WTC11 (cell line): ENCODE measurements at places on chromosomes 16 and 17.

- DNase-seq: no peak
Observed at GRCh38 chr16:57084996-57085395, 7.4 kb upstream of the CPNE2 start.

DNA sequence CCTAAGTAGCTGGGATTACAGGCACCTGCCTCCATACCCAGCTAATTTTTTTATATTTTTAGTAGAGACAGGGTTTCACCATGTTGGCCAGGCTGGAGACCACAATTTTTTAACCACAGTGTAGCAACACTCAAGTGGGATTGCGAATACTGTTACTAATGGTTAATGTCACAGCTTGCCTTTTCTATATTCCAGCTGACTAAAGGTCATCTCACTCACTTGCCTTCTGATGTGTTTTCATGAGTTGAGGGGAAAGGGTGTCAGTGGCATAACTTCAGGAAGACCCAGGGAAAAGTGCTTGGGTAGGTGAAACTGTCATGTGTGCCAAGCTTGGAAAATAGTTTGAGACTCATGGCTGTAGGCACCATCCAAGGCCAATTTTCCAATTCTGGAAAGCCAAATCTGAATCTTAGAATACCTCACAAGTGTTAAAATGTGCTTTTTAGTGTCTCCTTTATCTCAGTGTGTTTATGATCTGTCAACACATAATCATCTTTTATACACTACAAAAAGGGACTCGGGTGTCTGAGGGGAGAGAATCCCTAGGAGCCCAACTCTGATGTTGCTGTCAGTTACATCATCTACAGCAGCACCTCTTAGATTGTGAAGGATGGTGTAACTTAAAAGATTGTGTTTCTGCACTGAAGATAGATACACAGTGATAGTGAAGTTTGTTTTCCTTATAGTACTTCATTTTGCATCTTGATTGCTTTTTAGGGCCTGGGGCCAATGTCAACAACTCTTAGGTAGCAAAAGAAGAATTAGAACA is 27.1 kb downstream of the OGFOD1 start:
- DNase-seq: no peak

DNA sequence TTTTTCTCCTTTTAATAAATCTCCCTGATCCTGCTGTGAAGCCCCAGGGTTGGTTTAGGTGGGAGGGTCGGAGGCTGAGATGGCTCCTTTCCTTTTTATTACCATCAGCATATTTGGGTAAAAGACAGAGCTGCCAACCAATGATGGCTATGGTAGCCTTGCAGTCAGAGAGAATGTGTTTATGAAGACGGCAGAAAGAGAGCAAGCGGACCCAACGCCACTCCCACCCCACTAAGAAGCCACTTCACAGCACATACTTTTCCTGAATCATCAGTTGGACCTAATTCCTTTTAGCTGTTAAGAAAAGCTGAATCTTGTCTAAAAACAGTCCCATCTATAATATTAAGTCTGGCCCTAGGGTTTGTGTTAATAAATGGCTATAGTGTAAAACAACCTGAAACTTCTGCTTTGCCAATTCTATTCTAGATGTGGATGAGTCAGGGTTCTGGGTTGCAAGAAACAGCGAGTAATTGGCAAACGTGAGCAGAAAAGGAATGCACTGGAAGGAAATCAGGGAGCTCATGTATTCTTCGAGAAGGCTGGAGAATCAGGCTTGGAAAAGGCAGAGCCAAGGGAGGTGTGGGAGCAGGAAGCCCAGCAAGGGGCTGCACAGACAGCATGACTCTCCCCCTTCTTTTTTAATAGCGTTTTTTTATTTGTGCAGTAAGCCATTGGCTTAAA is 34.0 kb upstream of the PRKCA start:
- DNase-seq: no peak

DNA sequence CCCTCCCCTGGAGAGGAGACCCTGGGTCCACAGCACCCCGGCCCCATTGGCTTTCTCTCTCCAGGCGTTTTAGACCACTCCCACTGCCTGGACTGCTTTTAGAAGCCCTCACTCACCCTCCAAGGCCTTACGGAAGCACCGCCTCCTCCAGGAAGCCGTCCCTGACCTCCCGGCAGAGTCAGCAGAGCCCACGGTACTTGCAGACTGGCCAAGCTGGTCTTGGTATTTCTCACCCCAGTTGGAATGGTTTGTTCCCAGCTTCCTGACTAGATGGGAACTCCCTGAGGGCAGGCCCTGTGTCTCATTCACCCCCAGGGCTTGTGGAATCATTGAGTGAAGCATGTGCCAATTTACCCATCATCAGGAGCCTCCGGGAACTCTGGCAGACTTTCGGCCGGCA is 9.2 kb downstream of the SCGB1C2 start:
- no peak for DNase-seq

DNA sequence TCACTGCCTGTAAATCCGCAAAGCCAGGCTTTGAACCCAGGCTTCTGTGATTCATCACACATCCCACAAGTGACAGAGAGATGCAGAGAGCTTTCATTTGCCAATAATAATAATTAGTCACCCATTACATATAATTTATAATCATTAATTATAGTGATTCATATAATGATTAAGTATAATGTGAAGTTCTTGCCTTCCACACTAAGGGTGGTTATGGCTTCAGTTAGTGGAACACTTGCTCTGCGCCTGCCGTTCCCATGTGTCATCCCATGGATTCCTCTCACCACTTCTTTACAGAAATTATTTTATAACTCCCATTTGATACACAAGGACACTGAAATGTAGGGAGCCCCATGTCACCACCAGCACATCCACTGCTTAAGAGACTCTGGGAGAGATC is 39.8 kb upstream of the XYLT1 start:
- no peak for DNase-seq

GRCh38 chr16:67841198-67841815 is 813 bp upstream of the THAP11 start:
- DNase-seq: no peak

- no peak for DNase-seq
Observed at GRCh38 chr17:59349178-59349577, 17.7 kb downstream of the YPEL2 start.

DNA sequence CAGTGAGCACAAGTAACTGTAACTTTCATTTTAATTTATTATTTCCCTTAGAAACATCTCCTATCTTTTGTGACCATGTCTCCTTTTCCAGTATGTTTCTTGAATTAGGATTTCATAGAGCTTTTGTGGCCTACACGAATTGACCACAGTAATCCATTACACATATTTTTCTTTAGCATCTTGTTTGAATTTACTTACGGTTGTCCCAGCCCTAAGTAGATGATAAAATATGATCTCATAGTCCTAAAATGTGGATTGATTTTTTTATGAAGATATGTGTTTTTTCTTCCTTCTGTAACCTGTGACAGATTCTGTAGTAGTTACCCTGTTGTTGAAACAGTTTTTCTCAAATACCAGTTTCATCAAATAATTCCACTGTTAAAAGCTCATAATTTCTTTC is 61.5 kb downstream of the NF1 start:
- DNase-seq: no peak

GRCh38 chr16:68722119-68723024 is 14.7 kb upstream of the CDH1 start:
- DNase-seq: no peak

- DNase-seq: no peak
Observed at GRCh38 chr16:88738151-88739084, 32.1 kb downstream of the CTU2 start.

DNA sequence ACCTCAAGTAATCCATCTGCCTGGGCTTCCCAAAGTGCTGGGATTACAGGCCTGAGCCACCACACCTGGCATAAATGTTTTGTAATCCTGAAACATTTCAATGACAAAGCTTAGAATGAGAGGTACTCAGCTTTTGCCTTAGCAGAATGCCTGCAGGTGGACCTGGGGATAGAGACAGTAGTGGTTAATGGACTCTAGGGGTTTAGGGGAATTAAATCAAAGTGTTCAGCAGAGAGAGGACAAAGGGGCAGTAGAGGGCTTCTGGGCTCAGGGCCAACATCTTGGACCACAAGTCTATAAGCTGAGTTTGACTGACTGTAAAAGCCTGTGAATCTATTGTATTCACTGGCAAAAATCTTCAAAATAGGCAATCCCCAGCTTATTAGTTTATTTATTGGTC is 36.0 kb upstream of the MED13 start:
- no peak for DNase-seq

GRCh38 chr16:48136547-48137360 is 19.0 kb downstream of the ABCC12 start:
- no peak for DNase-seq

GRCh38 chr17:44915321-44915726 is at the start of gene GFAP:
Gene GFAP (minus strand): TSS chr17:44915500. CDS start chr17:44915486, 14 bp downstream.
- no peak for DNase-seq

DNA sequence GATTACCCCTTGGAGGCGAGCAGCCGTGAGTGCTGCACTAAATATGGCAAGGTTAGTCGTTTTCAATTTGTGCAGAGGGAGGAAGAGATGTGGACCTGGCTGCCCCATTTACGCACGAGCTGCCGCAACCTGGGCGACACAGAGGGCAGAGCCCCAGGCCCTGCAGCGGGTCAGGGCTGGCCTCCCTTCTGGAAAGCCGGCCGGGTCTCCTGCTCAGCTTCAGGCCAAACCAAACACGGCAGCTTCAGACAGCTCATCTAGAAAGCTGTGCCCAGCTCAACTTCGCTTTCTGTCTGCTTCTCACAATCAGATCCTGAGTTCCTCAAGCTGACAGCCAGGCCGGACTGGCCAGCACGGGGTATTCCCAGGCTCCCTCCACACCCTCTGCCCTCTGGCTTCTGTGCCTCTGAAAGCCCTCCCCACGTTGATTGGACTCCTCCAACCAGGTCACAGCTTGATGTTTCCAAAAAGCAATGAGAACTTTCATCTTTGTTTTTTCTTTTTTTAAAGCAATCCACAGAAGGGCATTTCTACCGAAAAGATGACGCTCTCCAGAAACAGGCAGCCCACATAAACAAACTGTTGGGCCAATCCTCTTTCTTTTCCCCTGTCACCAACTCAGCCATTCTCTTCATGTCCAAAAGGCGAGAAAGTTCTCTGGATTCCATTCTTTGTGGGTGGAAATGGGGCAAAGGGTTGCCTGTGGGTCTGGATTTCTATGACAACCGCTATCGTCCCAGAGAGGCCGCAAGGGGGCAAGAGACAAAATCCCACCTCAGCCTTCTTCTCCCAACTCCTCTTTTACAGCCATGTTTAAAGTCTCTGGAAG is 189.0 kb downstream of the ZFHX3 start:
- no peak for DNase-seq

DNA sequence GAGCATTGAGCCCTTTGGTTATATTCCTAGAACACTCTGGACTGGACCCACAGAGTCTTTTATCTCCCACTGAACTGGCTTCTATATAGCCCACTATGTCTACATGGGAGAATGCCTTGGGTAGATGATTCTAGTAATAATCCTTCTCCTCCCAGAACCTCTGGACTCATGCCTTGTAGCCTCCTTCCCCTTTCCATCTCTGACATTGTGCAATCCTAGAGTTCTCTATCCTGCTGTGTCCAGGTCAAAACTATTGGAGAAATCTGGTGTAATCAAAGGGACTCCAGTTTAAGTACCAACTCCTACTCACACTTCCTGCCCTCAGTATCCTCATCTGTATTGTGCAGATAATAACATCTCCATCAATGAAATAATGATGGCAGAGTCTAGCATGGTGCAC is 9.1 kb downstream of the RCVRN start:
- no peak for DNase-seq

- DNase-seq: no peak
Observed at GRCh38 chr17:1565877-1566276, 3.3 kb upstream of the PITPNA start.

DNA sequence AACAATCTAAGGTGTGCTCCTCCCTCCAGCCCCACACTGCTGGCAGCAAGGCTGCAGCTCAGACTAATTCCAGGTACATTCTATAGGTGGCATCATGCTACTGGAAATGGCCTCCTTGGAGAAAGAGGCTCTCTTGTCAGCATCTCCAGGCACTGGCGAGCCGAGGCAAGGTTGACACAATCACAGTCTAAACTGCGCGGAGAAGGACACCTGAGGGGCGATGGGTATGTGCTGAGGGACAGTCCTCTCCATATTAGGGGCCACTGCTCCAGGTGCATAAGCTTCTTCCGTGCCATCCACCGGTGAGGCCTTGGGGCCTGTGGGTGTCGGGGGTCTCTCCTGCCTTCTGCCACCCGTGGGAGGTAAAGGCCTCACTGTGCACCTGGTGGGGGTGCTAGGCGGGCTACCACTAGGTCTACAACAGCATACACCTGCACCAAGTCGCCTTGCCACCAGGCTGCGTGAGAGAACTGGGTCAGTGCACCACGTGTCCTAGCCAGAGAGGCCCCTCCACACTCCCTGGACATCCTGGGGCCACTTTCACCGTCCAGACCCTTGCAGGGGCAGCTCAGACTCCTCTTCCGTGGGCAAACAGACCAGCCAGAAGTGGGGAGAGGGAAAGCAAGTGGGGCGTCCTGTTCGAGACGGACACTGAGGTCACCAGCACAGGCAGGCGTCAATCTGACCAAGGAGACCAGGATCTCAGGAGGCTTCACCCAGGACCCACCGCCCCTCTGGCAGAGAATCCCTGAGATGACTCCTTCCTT is 12.1 kb upstream of the CBX8 start:
- DNase-seq: no peak

DNA sequence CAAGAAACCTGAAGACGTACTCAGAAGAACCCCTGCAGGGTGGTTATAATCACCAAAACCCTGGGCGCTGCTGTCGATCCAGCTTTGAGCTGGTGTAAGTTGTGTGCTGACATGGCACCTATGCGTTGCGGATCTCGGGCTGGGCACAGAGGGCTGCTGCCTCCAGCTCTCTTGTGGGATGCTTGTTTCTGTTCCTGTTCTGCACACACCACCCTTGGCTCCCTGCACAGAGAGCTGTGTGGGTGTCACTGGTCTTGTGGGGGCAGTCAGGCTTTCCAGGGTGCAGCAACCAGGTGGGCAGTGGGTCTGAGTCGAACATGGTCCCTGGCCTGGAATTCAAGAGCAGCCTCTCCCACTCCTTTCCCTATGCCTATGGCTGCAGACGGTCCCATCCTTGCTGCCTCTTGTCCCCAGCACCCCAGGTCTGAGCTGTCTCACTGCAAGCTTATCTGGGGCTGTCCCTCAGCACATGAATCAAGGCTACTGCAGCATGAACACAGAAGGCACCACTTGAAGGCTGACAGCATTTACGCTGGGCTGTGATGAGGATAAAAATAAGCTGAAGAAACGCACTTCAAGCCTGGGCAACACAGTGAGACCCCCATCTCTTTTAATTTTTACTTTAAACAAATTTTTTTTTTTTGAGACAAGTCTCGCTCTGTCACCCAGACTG is 20.1 kb downstream of the ZNF276 start:
- DNase-seq: no peak

GRCh38 chr17:75125984-75126383 is 5.6 kb downstream of the NT5C start:
- no peak for DNase-seq

DNA sequence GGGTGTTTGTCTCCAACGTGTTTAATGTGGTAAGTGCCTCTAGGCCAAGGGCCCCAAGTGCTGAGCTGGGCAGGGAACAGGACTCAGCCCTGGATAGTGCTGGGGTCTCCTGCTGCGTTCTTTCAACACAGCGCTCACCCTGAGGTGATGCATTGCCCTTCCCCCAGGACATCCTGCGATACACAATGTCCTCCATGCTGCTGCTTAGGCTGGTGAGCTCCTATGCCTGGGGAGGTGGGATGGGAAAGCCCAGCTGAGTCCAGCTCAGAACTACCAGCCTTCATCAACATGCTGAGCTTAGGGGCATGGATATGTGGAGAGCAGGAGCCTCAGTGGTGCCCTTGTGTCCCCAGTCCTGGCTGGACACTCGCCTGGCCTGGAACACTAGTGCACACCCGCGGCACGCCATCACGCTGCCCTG is 563 bp downstream of the ZACN start:
- DNase-seq: no peak
